Mesothelial cell of epicardium (in vitro differentiated cells): ENCODE measurements at places on chromosomes 16 and 17. TPM values are rescaled to one million over a fixed set of nuclear protein-coding genes. Genes with fewer than 3 reads are reported as not detected.

MYH1 gene
- total RNA-seq: not detected in 3 replicates

ST3GAL2 gene
- 46.5 to 53.0 TPM (median 47.4 TPM) in 3 replicates for total RNA-seq

DNA sequence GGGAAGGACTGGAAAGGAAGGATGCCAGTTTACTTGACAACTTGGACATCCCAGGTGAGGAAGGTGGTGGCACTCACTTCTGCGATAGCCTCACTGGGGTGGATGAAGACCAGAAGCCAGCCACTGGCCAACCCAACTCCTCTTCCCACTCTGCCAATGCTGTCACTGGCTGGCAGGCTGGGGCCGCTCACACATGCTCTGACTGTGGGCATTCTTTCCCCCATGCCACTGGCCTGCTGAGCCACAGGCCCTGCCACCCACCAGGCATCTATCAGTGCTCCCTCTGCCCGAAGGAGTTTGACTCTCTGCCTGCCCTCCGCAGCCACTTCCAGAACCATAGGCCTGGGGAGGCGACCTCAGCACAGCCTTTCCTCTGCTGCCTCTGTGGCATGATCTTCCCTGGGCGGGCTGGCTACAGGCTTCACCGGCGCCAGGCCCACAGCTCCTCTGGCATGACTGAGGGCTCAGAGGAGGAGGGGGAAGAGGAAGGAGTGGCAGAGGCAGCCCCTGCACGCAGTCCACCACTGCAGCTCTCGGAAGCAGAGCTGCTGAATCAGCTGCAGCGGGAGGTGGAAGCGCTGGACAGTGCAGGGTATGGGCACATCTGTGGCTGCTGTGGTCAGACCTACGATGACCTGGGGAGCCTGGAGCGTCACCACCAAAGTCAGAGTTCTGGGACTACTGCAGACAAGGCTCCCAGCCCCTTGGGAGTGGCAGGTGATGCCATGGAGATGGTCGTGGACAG lies 4.5 kb downstream of the ZNF646 start:
- DNase-seq: no peak

GRCh38 chr16:67199011-67199807 lies at the start of gene ELMO3:
TSS of gene ELMO3 (plus strand) at chr16:67199131. CDS start at chr16:67199327, 196 bp downstream.
- peak; percentile 47 for DNase-seq

GRCh38 chr17:29742210-29742513 lies 119.5 kb upstream of the CORO6 start:
- DNase-seq: no peak

GRCh38 chr16:68786685-68787418 lies 49.8 kb downstream of the CDH1 start:
- DNase-seq: no peak

GRCh38 chr16:84571506-84571905 lies 46.4 kb downstream of the COTL1 start:
- DNase-seq: no peak

- no peak for DNase-seq
Measured at GRCh38 chr16:48206594-48207242, 37.4 kb upstream of the LONP2 start.
